CD4-positive, alpha-beta T cell (primary cell): ENCODE measurements at places on chromosomes 7 and 10. TPM values are rescaled to one million over a fixed set of nuclear protein-coding genes. Genes with fewer than 3 reads are reported as not detected.

The ZNF467 gene
- total RNA-seq, result 4.1 TPM

The TCAF2 gene
- total RNA-seq, result 30.2 TPM

The CNPY1 gene
- total RNA-seq, result not detected

The CYP2C18 gene
- total RNA-seq, result not detected

The NPTX2 gene
- total RNA-seq, result not detected

The OR2A42 gene
- not detected for total RNA-seq

The CTAGE4 gene
- total RNA-seq, result 0.95 TPM

The MBL2 gene
- not detected for total RNA-seq

The SFTPA2 gene
- not detected for total RNA-seq

The SPDYE11 gene
- total RNA-seq, result not detected

The PLAU gene
- total RNA-seq, result not detected

The CCNJ gene
- total RNA-seq, result 6.9 TPM

The FAM25G gene
- not detected for total RNA-seq
